ENCODE measurements at places on chromosomes 7 and 10.

- no peak for DNase-seq
Observed at GRCh38 chr7:68547181-68547580, 1051.1 kb upstream of the AUTS2 start.

GRCh38 chr10:82949816-82950575, 1075.0 kb downstream of the NRG3 start:
- no peak for DNase-seq

- DNase-seq: no peak
Observed at GRCh38 chr7:2445047-2445446, 31.2 kb downstream of the GRIFIN start.

- no peak for DNase-seq
Observed at GRCh38 chr10:80261316-80262030, 28.0 kb downstream of the MAT1A start.

DNA sequence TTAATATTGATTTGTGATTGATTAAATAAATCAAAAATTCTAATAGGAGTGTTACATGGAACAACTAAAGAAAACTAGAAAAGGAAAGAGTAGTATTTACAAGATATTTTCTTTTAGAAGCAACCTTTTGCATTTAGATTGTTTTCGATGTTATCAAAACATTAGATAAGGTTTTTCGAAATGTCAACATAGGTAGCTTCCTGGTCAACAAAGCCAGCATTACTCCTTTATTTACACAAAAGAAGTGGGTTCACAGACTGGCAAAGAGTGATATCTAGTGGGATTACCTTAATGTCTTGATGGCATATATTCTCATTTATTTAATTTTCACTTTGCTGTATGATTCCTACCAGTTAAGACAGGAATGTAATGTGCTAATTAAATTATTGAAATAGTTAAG, 117.3 kb upstream of the TEX47 start:
- no peak for DNase-seq

DNA sequence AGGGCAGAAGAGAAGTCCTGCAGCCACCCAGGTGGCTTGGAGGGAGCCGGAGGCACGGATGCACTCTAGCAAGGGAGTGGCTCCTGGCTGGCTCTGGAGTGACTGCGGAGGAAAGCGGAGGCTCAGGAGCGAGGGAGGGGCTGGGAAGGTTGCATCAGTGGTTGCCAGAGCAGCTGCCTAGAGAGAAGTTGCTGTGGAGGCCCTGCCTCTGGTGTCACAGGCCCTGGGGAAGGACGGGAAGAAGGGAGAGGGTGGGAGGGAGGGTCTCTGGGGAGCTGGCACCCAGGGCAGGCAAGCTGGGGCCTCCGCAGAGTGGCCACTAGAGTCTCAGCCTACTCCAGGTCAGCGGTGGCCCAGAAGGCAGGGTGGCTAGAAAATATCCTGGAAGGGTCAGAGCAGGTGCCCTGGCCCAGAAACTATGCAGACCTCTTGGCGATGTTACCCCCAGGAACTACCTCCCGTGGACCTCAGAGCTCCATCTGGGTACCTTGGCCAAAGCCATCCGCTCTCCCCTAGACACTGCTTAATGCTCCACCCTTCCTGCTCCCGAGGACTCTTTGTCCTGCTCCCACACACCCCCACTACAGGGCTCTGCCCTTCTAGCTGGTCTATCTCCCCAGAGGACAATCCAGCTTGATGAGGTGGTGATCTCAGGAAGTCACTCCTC, 164.3 kb downstream of the NRF1 start:
- DNase-seq: no peak

- no peak for DNase-seq
Observed at GRCh38 chr10:84415539-84416244, 87.3 kb downstream of the CCSER2 start.

DNA sequence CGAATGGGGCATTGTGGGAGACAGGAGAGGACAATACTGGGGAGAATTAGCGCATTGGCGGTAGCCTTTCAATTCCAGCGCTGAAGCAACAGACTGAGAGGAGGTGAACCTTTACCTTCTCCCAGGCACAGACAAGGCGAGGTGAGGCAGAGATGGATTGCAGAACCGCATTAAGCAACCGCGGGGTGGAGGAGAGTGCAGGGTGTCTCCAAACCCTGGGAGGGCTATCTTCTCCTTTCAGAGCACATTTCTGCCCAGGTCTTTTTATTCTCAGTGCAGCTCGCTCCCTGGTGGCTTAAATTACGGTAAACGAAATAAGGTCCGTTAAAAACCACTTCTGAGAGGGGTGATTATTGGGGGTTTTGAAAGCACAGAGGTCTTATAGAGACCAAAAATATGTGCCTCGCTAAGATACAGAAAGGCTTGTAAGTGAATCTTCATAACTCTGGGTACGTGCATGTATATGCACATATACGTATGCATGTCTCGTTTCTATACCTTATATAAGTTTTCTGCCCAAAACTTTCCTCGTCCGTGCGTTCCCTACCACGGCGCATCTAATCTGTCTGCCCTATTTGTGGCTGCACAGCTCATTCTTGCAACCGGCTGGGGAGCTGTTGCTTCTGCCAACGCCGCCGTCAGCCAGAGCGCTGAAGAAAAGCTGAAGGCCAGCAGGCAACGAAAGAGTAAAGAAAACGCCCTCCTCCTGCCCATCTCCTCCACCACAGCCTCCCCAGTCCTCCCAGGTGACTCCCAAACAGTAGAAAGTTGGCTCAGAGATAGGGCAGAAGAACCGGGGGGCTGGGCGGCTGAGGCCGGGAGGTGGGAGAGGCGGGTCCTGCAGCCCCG, 895 bp upstream of the ZNF804B start:
- no peak for DNase-seq

DNA sequence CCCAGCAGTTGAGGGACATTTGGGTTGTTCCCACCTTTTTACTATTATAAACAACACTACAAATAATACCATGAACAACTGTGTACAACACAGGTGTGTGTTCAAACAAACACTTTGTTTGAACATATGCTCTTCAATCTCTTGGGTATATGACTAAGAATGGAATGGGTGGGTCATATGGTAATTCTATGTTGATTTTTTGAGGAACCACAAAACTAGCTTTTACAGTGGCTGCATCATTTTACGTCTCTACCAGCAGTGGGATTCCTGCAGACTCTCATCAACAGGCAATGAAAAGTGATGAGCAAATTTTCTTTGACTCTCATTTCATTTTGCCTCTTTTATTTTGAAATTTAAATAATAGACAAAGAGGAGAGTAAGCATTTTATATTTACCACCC, 116.9 kb upstream of the KLF14 start:
- no peak for DNase-seq

- no peak for DNase-seq
Observed at GRCh38 chr10:79146611-79147130, 77.9 kb downstream of the ZMIZ1 start.

- no peak for DNase-seq
Observed at GRCh38 chr10:43188702-43189101, 50.5 kb downstream of the CSGALNACT2 start.

DNA sequence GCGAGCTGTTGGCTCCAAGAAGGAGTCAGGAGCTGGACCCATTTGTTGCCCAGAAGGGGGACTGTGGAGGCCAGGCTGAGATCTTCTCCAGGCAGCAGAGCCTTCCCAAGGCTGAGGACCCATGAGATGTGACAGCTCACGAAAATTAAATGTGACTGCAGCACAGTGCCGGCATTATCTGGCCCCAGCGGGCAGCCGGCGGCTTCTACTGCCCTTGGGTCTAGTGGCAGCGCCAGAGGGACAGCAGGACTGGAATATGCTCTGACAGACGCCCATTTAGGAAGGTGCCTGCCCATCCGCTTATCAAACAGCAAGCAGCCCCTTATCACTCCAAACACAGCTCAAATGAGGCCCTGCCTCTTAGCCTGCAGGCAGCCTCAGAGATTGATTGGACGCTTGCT, 122.9 kb upstream of the LYZL2 start:
- DNase-seq: no peak

DNA sequence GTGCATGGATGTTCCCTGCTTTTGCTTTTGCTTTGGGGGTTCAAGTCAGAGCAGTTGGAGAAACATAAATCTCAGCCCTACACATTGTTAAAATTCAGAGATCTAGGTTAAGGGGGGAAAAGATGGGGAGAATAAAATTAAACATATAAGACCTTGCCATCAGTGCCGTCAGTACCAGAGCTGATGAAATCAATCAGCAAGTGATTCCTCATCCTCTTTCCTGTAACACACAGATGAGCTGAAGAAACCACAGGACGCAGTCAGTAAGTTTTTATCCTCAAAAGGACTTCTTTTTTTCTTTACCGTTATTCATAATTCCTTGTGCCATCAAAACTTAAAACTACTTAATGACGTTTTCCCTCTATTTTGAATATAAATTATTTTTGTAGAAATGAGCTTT, 5.9 kb downstream of the HECW1 start:
- no peak for DNase-seq

Data from activated CD4-positive, alpha-beta T cell treated with anti-CD3 and anti-CD28 coated beads, Interleukin-10, Interleukin-2, amounts not matched to agents 100 ng/mL and 50 ng/mL, durations not matched to agents 16 hours and 8 hours (primary cell).